ENCODE measurements at places on chromosomes 11 and 22.

DNA sequence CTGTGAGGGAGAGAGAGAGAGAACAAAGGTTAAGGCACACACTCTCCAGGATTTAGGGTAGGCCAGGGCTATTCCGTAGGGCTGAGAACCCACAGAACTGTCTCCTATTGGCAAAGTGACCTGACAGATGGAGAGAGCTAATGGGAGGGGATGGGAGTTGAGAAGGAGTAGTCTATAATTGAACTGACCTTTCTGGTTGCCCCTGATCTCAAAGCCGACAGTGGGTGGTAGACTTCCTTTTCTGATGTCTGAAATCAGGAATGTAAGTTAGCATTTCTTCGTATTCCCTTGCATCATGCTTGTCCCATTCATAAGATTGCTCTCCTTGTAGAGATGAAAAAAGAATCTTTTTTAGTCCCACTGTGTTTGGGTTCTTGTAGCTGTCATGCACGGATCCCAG, 210.1 kb downstream of the NTM start:
- DNase-seq, result no peak

DNA sequence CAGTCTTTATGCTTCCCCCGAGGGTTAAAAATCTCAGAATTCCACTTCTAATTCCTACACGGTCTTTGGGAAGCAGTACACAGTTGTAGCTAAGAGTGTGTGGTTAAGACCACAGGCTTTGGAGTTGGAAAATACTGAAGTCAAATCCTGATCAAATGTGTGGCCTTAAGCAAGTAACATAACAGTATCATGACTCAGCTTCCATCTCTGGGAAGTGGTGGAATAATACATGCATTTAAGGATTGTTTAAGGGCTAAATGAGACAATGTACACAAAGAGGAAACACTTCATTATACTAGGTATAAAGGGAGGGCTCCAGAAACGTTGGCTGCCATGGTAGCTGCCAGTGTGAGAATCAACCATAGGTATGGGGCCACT, 71.5 kb downstream of the FAT3 start:
- DNase-seq, result no peak

DNA sequence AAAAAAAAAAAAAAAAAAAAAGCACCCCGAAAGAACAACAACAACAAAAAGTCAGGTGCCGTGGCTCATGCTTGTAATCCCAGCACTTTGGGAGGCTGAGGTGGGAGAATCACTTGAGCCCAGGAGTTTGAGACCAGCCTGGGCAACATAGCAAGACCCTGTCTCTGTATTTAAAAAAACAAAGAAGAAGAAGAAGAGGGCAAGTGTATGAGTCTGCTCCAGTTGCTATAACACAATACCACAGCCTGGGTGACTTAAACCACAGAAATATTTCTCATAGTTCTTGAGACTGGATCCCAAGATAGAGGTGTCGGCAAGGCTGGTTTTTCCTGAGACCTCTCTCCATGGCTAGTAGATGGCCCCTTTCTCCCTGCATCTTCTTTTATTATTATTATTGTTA, 12.4 kb downstream of the CRYBA4 start:
- no peak for DNase-seq

- DNase-seq, result no peak
Measured at GRCh38 chr11:34928268-34928959, 12.0 kb downstream of the PDHX start.

DNA sequence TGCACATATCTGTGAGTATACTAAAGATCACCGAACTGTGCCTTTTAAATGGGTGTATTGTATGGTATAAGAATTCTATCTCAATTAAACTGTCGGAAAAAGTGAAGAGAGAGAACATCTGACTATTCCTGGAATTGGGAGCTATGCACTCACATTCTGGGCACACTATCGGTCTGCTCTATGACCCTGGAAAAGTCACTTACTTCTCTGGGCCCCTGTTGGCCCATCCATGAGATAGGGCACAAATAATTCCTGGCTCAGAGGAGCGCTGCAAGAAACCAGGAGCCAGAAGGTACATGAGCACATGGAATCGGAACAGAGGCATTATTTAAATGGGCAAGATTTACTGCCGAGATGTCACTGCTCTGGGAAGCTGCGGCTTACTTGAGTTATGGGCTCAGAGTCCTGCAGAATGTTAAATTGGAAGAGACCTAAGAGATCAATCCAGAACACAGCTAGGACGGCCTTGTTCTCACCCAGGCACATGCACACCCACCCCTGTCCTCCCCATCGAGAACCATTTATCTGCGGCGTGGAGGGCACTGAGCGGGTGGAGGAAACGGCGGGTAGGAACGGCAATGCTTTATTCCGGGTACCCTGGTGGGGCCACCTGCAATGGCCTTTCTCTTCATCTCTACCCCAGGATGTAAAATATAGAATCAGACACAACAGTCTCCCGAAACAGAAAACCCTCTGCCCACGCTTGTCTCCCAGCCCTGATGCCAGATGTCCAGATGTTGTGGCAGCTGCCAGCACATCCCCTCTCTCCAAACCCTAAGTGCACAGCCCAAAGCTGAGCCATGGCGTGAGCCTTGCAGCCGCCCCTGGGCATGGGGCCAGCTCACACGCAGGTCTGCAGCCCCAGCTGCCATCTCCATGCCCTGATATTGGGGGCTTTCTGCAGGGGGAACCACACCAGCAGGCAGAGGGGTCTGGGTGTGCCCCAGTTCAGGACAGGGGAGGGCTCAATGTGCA, 142.4 kb downstream of the DSCAML1 start:
- no peak for DNase-seq

GRCh38 chr11:11944444-11944843, 64.0 kb downstream of the DKK3 start:
- DNase-seq, result no peak
